Activated T-helper 17 cell treated with anti-CD3 and anti-CD28 coated beads, Interleukin-2, amount 50 U/mL, for 72 hours (primary cell): ENCODE measurements at places on chromosomes 6 and 20. TPM values are rescaled to one million over a fixed set of nuclear protein-coding genes. Genes with fewer than 3 reads are reported as not detected.

Gene CNPY3
- 28.5 TPM for total RNA-seq

Gene CDH4
- total RNA-seq, result 0.29 TPM

Gene ZNF391
- 2.0 TPM for total RNA-seq

Gene C4B
- 5.9 TPM for total RNA-seq

Gene LRRN4
- total RNA-seq, result not detected

Gene SLC2A10
- not detected for total RNA-seq

Gene TRIM40
- total RNA-seq, result not detected

Gene ASIP
- not detected for total RNA-seq

Gene ESR1
- total RNA-seq, result not detected

Gene ENPP4
- 7.4 TPM for total RNA-seq

DNA sequence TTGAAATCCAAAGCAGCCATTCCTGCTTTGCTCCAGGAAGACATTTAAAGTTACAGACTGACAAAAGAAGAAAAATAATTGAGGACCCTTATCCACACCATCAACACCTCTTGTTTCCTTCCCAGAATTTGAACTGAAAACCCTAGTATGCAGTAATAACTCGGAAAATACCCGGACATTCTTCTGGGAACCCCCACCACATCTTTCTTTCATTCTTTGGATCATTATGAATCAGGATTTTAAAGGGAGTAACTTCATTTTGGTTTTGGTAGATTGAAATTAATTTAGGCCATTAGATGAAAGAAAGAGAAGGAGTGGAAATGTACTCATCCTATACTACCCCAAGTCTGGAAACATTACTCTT is 213.8 kb upstream of the MARCKS start:
- ATAC-seq, result no peak

DNA sequence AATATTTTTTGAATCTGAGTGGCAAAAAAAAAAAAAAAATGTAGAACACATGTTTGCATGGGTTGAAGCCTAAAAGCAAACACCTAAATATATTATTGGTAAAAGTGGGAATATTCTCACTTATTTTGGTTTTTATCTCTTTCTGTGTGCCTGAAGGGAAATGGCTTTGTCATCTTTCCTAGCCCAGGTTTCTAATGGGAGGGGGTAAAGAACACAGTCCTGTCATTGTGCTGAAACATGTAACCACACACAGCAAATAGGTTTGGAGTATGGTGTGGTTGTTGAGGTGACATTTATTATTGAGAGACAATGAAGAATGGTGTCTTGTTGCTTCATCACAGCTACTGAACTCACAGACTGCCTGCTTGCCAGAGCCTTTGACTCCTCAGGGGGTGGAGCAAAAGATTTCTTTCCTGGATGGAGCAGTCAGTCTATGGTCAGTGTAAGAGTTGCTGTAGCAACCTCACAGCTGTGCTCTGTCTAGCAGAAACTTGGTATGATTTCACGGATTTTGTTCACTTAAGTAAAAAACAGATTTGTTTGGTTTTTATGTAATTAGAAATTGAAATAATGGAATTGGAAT is 70.2 kb downstream of the CEP57L1 start:
- no peak for ATAC-seq

DNA sequence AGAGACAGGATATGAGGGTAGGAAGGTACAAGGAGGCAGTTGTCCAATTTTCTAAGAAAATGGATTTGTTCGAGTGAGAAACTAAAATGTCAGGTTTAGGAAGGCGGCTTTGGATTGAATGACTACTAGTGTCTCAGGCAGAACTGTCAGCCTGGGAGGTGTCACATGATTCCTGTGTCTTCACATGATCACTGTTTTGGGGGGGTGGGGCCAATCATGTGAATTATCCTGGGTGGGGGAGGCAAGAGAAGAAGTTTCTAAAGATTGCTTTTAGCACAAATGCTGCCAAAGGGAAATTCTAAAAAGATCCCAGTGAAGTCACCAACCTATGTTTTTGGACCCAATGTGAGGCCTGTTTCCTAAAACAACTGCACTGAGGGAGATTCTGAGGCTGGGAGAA is 2.3 kb downstream of the SIRPA start:
- ATAC-seq, result no peak

DNA sequence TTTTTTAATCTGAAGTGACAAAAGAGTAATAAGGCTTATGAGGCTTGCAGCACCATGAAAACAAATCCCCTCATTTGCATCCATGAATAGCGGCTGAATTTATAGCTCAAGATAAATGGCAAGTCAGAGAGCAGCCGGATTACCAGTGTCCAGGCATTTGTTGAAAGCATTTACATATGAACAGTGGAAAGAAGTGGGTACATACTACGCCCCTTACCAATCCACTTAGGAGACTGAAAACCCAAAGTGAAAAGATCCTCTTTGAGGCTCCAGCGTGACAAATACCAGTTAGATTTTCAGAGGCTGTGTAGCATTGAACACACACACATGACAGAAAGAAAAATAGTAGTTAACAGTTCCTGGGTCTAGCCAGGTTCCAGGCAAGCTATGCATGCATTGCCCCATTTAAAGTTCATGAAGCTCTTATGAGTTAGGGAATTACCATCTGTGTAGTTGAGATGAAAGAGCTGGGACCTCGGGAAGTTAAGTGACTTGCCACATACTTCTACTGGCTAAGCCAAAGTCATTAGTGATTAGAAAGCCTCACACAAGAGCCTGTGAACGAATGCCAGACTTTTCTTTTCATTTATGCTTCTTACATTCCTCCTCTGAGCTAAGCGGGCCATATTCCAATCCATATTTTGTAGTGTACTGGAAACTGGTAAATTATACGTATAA is 28.3 kb upstream of the NHSL1 start:
- no peak for ATAC-seq

GRCh38 chr20:38147751-38148150 is 17.3 kb downstream of the TGM2 start:
- no peak for ATAC-seq

DNA sequence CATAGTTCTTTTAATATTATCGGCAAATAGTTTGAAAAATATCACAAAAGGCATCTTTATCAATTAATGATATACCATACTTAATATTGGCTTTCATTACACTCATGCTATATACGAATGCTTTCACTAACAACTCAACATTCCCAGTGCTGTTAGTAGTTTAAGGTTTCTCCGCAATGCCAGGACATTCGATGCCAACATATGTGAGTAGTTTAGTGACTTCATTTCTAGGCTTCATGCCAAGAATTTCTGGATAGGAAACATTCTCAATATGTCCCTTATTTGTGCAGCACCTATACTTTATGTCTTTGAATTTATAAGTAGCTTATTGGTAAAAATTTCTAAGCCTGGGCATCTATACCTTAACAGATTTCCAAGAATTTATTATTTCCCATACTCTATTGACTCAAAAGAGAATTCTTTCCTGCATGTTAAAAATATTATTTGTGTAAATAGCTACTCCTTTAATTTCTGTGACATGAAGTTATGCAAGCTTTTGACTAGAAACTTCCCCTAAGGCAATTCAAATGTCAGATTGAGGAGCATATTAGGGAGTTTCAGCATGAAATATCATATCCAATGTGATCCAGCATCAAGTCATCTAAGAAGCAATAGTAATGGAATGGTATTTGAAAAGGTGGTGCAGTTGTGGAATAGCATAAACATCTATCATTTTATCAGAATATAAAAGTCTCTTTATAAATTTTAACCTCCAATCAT is 236.0 kb upstream of the STXBP5 start:
- ATAC-seq, result no peak

GRCh38 chr20:17835240-17835933 is 133.2 kb downstream of the SNX5 start:
- ATAC-seq, result no peak

DNA sequence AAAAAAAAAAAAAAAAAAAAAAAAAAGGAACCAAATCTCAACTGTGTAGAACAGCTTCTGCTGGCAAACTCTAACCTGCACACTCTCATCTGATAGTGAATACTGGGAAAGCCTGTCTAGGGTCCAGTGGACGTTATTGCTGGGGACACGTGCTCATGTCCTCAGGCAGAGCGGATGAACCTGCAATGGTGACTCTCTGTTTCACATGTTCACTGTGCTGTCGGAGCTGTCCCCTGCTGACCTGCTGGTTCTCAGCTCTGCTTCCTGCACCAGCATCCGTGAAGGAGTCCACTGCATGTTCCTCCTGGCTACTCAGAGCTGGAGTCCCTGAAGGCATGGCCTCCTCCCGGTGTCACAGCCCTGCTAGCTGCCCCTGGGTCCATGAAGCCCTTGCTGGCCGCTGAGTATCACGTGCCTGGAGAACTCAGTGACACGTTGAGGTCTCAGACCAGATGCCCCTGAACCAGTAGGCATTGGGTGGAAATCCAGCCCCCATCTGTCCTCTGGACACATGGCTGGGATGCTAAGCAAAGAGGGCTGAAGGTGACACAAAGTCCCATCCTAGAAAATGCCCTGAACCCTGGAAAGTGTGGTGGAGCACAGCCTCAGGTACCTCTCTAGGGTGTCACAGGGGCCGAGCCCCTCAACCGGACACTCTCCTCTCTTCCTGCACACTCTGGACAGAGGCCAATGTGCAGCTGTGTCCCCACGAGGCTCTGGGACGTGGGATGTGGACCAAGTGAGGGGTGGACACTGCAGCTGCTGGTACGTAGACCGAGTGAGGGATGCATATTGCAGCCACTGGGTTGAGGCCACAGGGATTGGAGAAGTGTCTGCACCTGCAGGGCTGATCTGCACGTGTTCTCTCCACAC is 54.9 kb upstream of the FRMD1 start:
- no peak for ATAC-seq

GRCh38 chr6:154154389-154154967 is 115.4 kb downstream of the OPRM1 start:
- ATAC-seq, result no peak

GRCh38 chr6:169920359-169921020 is 169.1 kb downstream of the ERMARD start:
- no peak for ATAC-seq

DNA sequence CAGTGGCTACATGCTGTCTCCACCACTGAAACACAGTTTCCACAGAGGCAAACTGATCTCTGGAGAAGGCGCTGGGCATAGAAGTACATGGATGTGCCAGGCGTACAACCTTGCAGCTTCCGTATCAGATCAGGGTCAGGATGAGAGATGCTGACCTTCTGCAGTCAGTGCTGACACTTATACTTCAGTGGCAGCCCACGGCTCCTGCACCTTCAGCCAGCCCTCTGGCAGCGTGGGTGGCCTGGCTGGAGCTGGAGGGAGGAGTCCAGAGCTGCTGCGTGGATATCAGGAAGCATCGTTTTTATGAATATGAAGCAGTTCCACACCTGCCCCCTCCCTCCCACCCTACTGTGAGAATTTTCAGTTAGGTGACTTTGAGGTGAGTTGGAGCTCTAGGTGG is 149.3 kb downstream of the CFAP61 start:
- no peak for ATAC-seq

GRCh38 chr20:14879020-14879697 is 541.7 kb upstream of the FLRT3 start:
- ATAC-seq, result no peak

DNA sequence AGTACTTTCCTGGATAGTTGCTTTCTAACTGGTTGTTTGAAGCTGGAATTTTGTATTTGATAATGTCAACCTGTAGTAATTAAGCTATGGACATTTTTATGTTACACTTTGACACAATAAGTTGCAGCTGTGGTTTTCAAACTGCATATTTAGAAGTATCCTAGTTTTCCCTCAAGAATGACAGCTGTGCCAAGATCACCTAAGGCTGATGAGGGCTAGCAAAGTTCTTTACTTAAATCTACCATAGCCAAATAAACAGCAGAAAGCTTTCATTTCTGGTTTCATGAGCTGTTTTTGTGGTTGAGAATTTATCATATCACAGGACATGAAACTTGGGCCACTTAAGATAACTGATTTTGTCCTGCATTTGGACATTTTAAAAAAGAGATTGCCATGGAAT is 30.6 kb downstream of the FAM229B start:
- no peak for ATAC-seq

DNA sequence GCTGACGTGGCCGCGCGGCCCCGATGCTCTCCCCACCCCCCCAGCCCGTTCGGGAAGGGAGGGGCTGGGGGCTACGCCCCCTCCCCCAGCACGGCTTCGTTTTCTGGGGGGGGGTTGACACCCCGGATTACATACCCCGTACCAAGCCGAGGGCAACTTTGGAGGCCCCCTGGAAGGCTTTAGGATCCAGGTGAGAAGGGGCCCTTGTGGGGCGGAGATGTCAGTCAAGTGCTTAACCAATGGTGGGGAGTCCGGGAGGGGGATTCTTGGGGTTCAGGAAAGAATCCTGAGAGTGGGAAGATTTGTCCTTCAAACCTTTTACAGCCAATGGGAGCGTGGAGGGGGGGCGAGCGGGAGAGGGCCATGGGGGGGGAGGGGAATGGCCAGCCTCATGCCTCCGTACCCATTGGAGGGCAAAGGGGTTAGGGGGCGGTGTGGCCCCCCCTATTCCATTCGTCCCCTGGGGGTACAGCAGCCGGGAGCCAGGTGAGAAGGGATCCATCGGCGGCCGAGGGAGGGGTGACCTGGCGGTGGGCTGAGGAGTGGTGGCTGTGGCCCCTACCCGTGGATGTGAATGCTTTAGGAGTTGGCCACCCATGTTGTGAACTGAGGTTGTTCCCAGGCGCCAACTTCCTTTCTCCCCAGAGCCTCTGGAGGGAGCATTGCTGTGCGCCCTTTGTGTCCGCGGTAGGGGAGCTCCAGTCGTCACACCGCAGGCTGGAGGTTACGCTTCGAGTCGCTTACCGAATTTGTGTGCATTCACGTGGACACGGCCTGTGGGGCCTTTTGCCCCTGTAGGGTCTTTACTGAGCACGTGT is 682 bp downstream of the BRD2 start:
- peak; percentile 22 for ATAC-seq

DNA sequence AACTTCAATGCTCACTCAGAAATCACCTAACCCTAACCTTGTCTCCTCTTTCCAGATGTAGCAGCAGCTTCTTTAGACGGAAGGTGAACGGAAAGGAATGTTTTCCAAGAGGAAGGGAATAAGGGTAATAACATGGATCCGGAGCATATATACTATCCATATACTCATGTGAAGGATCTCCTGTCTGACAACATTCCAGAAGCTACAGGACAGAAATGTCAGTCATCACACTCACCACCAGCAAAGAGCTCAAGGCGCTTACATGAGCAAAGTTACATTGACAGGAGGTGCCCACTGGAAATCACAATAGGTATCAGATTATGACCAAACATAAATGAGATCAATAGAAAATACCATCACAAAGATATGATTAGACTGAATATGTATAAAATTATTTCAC is 122.1 kb upstream of the CCDC28A start:
- ATAC-seq, result no peak

GRCh38 chr6:70725817-70726415 is 58.2 kb downstream of the SMAP1 start:
- ATAC-seq, result no peak
